ENCODE measurements at places on chromosomes 2 and 18.

- peak; percentile 30 for DNase-seq
These were observed 47.7 kb downstream of the MAPRE2 start for GRCh38 chr18:35088921-35089320.

GRCh38 chr2:1625281-1626001 is 118.9 kb downstream of the PXDN start:
- peak; percentile 81 for DNase-seq

DNA sequence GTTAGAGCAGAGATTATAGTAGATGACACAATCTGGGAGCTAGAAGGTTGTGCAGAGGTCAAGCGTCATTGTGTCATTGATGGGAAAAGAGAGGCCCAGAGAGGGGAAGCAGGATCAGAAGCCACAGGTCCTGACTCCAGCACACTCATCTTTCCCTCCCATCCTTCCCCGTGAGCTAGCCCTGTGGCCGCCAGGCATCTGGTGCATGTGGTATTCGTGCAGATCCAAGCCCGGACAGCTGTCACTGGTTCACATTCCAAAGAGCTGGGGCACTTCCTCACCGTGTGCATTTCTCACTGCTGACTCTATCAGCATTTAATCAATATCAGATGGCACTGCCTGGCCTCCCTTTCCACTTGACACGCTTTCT is 94.1 kb upstream of the THOC1 start:
- DNase-seq = peak; percentile 100

DNA sequence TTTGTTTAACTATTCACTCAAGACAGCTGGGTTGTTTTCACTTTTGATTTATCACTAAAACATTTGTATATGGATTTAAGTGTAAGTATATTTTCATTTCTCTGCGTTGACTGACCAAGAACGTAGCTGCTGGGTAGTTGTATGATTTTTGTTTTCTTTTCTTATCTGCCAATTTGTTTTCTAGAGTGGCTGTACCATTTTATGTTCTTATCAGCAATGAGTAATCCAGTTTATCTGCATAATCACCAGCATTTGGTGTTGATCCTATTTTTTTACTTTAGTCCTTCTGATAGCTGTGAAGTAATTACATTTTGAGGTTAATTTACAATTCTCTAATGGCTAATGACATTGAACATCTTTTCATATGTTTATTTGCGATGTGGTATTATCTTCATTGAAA is 1178.4 kb upstream of the TMEFF2 start:
- DNase-seq = no peak

DNA sequence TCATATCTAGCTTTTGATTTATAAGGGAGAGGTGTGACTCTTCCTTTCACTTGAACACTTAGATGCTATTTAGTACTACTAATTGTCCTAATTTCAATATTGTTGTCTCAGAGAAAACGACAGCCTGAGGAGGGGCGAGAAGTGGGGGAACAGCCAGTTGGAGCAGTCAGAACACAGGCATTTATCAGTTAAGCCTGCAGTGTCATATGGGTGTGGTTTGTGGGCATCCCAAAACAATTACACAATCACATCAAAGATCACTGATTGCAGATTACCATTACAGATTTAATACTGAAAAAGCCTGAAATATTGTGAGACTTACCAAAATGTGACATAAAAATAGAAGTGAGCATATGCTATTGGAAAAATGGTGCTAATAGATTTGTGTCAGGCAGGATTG is 15.8 kb downstream of the TMEM131 start:
- DNase-seq = no peak

DNA sequence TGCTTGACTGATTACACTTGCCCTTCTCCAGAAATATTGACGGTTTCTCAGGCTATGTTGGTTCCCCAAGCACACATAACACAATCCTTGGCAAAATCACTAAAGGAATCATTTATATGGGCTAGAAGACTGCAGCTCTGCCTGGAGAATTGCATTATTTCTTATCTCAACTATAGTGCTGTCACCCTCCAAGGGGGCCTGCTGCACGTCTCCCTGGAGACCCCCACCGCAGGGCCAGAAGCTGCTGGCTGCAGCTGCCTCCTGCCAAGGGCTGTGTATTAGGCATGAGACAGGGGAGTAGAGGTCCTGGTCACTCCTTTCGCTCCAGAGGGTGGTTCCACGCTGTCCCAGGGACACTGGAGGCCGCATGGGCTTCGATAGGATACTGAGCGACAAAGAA is 76.6 kb downstream of the LRRC30 start:
- no peak for DNase-seq

DNA sequence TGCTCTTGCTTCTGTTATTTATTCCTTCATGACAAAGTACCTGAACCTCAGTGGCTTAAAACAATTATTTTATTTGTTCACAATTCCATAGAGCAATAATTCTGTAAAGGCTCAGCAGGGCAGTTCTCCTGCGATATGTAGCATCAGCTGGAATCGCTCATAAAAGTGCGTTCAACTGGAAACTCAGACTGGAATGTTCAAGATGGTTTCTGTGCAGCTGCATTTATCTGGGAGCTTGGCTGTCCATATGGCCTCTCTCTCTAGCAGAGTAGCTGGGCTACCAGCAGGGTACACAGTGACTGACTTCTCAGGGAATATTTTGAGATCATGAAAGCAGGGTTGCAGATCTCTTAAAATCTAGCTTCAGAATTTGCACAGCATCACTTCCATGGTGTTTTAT is 13.5 kb downstream of the CCDC121 start:
- DNase-seq = no peak

DNA sequence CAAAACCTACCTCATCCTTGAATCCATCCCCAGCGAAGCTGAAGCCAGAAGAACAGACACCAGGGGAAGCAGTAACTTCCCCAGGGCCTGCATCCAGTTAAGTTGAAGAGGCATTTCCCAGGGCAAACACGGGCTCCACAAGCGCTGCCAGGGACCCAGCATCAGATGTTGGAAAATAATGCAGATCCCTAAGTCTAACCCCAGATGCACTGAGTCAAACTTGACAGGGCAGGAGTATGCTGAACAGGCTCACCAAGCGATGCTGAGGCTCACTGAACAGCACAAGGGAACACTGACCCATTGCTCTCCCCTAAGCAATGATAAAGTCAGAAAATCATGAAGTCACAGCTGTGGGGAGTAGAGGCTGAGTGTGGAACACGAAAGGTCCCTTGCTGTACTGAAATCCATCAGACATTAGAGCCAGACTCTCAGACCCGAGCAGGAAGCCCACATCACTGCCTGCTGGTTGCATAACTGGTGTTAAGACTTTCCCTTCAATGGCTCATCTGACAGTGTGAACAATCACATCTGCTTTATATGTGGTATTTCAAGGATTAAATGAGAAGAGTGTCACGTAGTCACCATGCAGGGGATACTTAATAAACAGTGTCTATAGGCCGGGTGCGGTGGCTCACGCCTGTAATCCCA is 36.2 kb downstream of the TNS1 start:
- DNase-seq = peak; percentile 35

DNA sequence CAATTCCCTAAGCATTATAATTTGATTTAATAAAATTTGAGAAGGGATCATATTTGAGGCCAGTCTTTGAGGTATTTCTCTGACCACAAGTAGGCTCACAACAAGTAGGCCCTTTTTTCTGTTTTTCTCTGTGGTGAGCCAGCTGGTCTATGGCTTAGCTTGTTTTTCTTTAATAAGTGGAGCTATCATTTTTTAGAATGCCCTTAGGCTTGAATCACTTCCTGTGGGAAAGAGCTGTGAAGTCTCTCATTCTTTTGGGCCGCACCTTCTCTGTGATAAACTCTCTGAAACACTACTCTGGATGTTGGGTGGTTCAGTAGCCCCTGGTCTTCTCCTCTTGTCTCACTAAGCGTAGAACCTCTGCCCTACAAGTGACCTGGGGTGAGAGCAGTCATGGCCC is 235.9 kb downstream of the SUCLG1 start:
- DNase-seq = peak; percentile 5

GRCh38 chr2:217801711-217802110 is 201.1 kb downstream of the TNS1 start:
- no peak for DNase-seq

- no peak for DNase-seq
These were observed 34.7 kb upstream of the DTNB start for GRCh38 chr2:25707927-25708590.

GRCh38 chr2:181466661-181467576 is 9.7 kb downstream of the ITGA4 start:
- peak; percentile 61 for DNase-seq

- no peak for DNase-seq
These were observed 106.3 kb downstream of the BIRC6 start for GRCh38 chr2:32463110-32463509.

DNA sequence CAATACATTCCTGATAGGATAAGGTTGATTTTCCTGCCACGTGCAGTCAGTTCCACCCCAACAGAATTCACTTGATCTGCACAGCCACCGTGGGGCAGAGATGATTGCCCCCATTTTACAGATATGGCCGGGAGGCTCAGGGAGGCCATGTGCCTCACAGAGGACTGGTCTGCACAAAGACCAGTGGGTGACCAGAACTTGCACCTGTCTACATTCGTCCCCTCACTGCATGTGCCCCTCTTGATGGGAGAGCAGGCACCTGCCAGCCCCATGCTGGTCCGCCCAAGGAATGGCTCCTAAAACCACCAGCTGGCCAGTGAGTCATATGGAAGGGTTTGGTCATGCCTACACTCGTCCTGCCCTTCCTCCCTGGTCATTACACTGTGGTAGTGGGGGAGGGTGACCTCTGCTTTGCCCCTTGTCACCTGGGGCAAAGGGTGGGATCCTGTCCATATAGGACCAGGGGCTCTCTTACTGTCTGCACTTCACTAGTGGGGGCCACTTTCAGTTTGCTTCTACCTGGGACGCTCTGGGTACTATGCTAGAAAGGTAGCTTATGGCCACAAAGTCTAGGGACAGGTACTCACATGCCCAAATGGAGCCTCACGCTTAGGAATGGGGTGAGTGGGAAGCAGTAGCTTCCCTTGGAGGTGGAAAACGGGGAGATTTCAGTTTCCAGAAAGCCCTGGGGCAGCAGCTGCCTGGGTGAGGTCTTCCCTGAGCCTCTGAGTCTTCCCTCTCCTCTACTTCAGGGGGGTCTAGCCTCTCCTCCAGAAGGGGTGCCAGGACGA is 14.7 kb downstream of the RRM2 start:
- no peak for DNase-seq

GRCh38 chr2:102103992-102104871 is 38.3 kb upstream of the IL1R1 start:
- peak; percentile 97 for DNase-seq

GRCh38 chr2:50102383-50102782 is 929.5 kb downstream of the NRXN1 start:
- DNase-seq = no peak

DNA sequence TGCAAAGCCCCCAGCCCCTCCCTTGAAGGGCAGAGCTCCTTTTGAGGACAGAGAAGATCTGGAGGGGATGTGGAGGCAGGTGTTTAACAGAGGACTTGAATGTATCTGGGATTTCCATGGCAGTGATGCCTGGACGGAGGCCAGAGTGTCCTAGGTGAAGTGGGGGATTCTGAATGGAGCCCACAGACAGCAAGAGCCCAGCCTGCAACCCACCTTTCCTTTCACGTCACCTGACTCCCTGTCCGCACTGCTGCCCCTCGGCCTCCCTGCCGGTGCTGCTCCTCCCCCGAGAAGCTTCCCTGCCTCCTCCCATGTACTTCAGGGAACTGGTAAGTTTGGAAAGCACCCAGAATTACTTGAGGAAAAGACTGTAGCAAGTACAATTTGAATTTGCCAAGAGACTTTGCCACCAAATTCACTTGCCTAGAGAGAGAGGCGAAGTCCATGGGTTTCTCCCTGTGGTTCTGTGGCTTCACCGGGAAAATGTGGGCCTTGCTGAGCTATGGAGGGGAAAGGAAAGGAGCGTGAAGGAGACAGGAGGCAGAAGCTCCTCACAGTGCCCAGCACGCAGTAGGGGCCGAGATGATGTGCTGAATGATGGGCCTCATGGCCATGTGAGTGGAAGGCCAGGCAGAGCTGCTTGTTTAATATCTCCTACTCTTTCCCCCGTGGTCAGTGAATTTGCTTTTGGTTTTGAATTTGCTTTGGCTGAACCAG is 13.9 kb upstream of the ASPRV1 start:
- DNase-seq = no peak

- no peak for DNase-seq
These were observed 1887.8 kb upstream of the CELF4 start for GRCh38 chr18:39453356-39453755.

DNA sequence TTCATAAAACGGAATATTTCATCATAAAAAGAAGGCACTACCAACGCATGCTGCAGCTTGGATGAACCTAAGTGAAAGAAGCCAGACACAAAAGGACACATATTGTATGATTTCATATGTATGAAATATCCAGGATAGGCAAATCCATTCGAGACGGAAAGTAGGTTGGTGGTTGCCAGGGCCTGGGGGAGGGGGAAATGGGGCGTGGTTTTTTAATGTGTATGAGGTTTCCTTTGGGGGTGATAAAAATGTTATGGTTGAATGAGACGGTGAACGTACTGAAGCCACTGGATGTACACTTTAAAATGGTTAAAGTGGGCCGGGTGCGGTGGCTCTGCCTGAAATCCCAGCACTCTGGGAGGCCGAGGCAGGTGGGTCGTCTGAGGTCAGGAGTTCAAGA is 20.0 kb upstream of the SPATA3 start:
- DNase-seq = no peak

DNA sequence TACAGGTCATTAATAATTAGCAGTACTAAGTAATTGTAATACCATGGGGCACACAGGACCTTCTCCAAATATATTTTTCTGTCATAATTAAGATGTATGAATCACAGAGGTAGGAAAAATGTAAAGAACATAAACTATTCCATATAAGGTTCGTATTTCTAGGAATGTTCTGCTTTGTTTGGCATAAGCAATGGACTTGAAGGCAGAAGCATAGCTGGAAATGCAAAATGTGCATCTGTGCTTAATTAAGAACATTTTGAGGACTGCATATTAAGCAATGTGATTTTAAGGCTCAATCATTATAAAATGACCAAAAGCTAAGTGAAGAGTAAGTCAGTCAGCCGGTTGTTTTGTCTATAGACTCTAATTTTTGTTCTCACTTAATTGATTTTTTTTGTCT is 123.2 kb downstream of the RBM43 start:
- peak; percentile 73 for DNase-seq

- peak; percentile 11 for DNase-seq
These were observed 582.4 kb upstream of the RAB6C start for GRCh38 chr2:129396980-129397599.

GRCh38 chr2:111176867-111177266 is 56.2 kb downstream of the BCL2L11 start:
- DNase-seq = no peak

DNA sequence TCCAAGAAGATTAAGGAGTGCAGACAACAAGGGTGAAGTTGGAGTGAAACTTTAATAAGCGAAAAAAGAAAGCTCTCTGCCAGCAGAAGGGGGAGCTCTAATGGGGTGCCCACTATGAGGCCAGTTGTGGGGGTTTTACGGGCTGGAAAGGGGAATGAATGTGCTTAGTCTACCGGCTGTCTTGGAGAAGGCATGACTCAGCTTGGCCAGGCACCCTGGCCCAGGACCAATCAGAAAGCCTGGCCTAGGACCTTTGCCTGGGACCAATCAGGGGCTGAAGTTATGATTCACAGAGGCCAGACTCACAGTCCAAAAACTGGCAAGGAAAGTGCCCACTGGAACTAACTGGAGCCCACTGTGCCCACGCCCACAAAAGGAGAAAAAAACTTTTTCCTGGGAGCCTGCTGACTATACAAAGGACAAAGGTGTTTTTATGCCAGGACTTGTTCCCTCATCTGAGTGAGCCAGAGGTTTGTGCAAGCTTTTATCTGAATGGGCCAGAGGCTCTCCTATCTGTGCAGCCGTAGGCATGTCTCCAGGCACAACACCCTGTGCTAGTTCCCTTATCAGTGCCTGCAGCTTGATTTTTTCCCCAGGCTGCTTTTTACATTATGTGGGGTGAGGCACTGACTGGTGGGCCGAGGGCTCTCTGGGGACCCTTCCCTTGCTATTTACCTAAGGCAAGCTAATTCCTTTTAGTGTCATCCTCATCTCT is 18.6 kb downstream of the CMPK2 start:
- no peak for DNase-seq

All from AG10803 (cell line).